ENCODE measurements at places on chromosomes 4 and X. TPM values are rescaled to one million over a fixed set of nuclear protein-coding genes. Genes with fewer than 3 reads are reported as not detected.

DNA sequence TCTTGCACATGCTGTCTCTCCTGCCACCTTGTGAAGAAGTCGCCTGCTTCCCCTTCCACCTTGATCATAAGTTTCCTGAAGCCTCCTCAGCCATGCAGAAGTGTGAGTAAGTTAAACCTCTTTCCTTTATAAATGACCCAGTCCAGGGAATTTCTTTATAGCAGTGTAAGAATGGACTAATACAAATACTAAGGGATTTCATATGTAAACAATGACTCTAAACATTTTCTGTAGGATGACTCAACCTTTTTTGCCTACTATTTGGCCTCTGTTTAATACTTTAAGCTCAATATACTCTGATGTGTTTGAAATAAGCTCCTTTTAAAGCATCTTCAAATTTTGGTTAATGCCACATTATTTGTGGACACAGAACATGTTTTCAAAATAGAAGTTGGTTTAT, 813.5 kb upstream of the SLIT2 start:
- no peak for DNase-seq

Gene DUX4
- not detected for total RNA-seq

DNA sequence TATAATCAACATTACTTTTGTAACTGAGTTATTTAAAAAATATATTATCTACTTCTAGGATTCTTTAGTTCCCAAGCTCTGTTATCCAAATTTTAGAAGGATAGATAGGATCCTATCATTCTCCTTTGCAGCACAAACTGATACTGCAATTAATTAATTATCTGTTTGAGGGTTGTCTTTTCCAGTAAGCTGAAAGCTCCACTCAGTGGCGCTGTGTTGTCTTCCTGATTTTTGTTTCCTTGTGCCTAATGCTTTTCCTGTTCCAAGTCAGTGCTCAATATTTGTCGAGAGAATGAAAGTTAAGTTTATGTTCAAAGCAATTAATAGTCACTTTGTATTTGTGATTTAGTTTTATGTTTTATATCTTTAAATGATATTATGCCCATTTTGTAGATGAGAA, 107.4 kb upstream of the ANK2 start:
- DNase-seq: no peak

- no peak for DNase-seq
Measured at GRCh38 chr4:82694892-82695291, 103.7 kb downstream of the SCD5 start.

GRCh38 chr4:154529728-154530519, 20.3 kb downstream of the PLRG1 start:
- no peak for DNase-seq

- no peak for DNase-seq
Measured at GRCh38 chrX:100948557-100948956, 19.8 kb upstream of the XKRX start.

DNA sequence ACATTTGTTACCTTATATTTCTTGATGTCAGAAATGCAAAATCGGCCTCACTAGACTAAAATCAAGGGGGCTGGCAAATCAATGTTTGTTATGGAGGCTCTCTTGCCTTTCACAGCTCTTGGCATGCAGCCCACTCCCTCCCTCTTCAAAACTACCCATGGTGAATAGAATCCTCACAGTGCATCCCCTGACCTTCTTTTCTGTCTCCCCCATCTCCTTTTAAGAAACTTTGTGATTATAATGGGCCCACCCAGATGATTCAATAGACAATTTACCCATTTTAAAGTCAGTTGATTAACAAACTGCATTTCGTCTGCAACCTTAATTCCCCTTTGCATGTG, 184.0 kb downstream of the PCDH7 start:
- DNase-seq: no peak

Gene DRD5
- not detected for total RNA-seq

All from right lobe of liver (tissue), 6 donors.